ENCODE measurements at places on chromosomes 5 and 9. TPM values are rescaled to one million over a fixed set of nuclear protein-coding genes. Genes with fewer than 3 reads are reported as not detected.
A peak's percentile ranks its signal among the peaks of the same experiment; 100 is the strongest.

The CCL27 gene
- 0.86 TPM for total RNA-seq

The LHX2 gene
- total RNA-seq: 0.19 TPM

The BTNL3 gene
- not detected for total RNA-seq

The SLC34A1 gene
- 0.16 TPM for total RNA-seq

The FGF10 gene
- 3.8 TPM for total RNA-seq

The FOXD1 gene
- total RNA-seq: 0.28 TPM

The GRIN3A gene
- 0.35 TPM for total RNA-seq

The NMUR2 gene
- total RNA-seq: not detected

The FIBCD1 gene
- total RNA-seq: 0.23 TPM

GRCh38 chr9:114105236-114105635, 6.1 kb upstream of the KIF12 start:
- H3K36me3 ChIP-seq: peaks cover 4% of the 10 kb centered on the region
- DNase-seq: no peak
- peaks cover 63% of the 10 kb centered on the region for H3K27me3 ChIP-seq
- H3K27ac ChIP-seq: no peak overlapping the region
- H3K4me3 ChIP-seq: no peak overlapping the region

DNA sequence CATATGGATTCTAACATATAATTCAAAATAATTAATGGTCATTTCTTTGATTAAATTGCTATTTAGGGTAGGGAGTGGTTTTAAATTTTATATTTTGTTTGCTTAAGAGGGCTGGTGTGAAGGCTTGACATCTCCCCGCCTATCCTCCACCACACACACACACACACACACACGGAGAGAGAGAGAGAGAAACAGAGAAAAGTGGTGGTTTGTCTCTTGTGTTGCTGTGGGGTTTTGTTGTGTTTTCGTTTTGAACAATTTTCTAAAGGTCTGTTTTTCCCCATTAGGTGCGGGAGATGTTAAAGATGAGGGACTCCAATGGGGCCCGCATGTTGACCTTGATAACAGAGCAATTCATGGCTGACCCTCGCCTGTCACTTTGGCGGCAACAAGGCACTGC, 161.9 kb downstream of the ZSWIM6 start:
- H3K27me3 ChIP-seq: no peaks in the 10 kb centered on the region
- no peak overlapping the region for H3K27ac ChIP-seq
- H3K36me3 ChIP-seq: peaks cover 4% of the 10 kb centered on the region
- DNase-seq: no peak
- no peak overlapping the region for H3K4me3 ChIP-seq

GRCh38 chr9:129504404-129504803, 116.5 kb downstream of the C9orf50 start:
- H3K27me3 ChIP-seq: peaks cover 10% of the 10 kb centered on the region
- no peak overlapping the region for H3K4me3 ChIP-seq
- H3K36me3 ChIP-seq: no peaks in the 10 kb centered on the region
- H3K27ac ChIP-seq: no peak overlapping the region

GRCh38 chr5:172411484-172412072, 42.7 kb downstream of the SH3PXD2B start:
- peaks cover 10% of the 10 kb centered on the region for H3K36me3 ChIP-seq
- no peak for DNase-seq
- peaks cover 40% of the 10 kb centered on the region for H3K4me1 ChIP-seq
- peak overlapping the region; percentile 3 for H3K4me3 ChIP-seq
- H3K27ac ChIP-seq: peak overlapping the region; percentile 89

DNA sequence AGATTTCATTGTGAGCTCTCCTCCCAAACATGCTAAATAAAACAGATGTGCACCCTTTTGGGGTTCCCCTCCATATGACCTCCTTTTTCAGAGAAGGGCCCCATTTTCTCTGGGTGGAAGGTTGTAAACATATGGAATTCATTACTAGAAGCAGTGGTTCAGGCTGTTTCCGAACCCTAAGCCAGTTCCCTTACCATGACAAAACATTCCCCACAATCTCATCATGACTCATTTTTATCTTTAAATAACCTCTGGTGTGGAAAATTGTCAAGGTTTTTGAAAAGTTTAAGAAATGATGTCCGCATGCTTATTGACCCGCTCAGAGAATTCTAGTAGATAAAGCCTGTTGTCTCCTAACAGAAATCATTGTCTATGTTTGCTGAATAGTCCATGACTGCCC, 127.3 kb upstream of the PIK3R1 start:
- no peaks in the 10 kb centered on the region for H3K27me3 ChIP-seq
- H3K4me3 ChIP-seq: no peak overlapping the region
- no peak overlapping the region for H3K27ac ChIP-seq
- DNase-seq: no peak
- no peaks in the 10 kb centered on the region for H3K36me3 ChIP-seq
- H3K4me1 ChIP-seq: peaks cover 15% of the 10 kb centered on the region

- H3K4me3 ChIP-seq: no peak overlapping the region
- H3K4me1 ChIP-seq: peaks cover 1% of the 10 kb centered on the region
- H3K27ac ChIP-seq: no peak overlapping the region
- peaks cover under 1% of the 10 kb centered on the region for H3K36me3 ChIP-seq
- DNase-seq: no peak
These were observed 7.1 kb downstream of the WDR36 start for GRCh38 chr5:111099058-111099778.

DNA sequence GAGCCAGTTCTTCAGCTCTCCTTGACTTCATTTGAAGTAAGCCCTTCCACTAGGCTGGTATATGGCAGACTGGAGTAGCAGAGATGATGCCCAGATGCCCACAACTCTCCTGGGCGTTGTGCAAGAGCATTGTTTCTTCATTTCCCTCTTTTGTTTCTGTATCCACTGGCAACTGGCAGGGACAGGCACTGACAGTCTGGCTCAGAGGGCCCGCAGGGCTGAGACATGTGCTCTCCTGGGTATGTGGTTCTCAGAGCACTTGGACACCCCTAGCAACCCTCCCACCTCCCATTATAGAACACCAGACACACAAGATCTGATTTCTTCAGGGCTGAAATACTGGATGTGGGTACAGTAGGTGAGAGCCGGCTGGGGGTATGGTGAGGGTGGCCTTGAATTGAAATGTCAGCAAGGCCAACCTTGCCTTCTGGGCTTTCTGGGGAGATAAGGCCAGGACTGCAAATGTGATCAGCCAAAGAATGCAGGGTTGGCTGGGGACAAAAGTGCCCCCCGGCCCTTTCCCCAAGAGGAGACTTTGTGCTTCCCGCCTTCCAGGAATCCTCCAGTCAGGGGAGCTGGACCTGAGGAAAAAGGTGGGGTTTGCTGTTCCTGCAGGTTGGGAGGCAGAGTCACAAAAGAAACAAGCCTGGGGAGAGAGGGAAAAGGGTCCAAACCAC, 28.6 kb upstream of the CTNNA1 start:
- no peak overlapping the region for H3K4me3 ChIP-seq
- H3K27me3 ChIP-seq: no peaks in the 10 kb centered on the region
- DNase-seq: no peak
- H3K27ac ChIP-seq: no peak overlapping the region

DNA sequence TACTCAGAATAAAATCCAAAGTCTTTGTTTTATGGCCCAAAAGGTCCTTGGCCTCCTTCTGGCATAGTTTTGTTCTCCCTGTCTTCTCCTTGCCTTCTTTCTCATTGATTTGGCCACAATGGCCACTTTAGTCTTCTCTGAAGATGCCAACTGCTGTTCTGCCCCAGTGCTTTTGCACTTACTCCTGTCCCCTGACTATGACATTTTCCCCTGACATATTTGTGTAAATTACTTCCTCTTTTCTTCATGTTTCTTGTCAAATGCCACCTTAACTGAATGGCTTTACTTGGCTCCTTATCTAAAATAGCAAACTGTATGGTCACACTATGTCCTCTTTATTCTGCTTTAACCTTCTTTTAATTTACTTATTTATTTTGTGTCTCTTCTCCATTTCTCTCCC, 484.7 kb upstream of the ARRDC3 start:
- no peak overlapping the region for H3K4me3 ChIP-seq
- peaks cover 21% of the 10 kb centered on the region for H3K4me1 ChIP-seq
- no peaks in the 10 kb centered on the region for H3K36me3 ChIP-seq

DNA sequence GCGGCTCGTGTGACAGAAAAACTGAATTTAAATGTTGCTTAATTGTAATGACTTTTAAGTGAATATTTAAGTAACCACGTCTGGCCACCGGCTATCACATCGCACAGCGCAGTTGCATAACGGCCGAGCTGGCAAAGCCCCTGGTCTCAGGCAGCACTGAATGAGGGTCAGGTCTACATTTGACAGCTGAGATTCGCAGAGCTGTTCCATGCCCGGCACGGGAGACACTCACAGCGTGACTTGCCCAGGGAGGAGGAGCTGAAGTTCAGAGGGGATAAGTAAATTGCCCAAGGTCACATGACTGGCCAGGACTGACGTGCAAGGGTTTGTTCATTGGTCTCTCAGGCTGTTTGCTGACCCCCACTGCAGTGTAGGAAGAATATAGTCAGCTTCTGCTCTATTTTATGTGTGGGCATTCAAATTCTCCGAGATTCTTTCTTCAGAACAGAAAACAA, 17.4 kb upstream of the COL5A1 start:
- H3K36me3 ChIP-seq: no peaks in the 10 kb centered on the region
- H3K4me3 ChIP-seq: no peak overlapping the region
- no peaks in the 10 kb centered on the region for H3K27me3 ChIP-seq
- DNase-seq: no peak

GRCh38 chr9:73148447-73148937, 3.2 kb upstream of the ANXA1 start:
- H3K36me3 ChIP-seq: no peaks in the 10 kb centered on the region
- DNase-seq: no peak
- H3K27ac ChIP-seq: no peak overlapping the region
- H3K27me3 ChIP-seq: no peaks in the 10 kb centered on the region
- peaks cover 45% of the 10 kb centered on the region for H3K4me1 ChIP-seq

DNA sequence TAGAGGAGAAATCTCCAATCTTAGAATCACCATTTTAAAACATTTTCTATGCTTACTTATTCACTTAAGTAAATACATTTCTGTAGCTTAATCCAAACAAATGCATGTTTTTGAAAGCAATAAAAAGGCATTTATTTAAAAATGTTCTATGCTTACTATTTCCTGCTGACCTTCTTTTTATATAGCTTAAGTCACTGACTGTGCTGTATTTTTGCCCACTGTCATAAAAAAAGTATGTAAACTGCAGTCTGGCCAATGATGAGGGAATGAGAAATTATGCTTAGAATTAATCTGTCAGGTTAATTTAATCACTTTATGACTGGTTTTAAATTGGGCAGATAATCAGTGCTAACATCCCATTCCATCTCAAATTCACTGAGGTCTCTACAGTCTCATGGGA, 20.1 kb downstream of the NUDT12 start:
- DNase-seq: no peak
- peaks cover 7% of the 10 kb centered on the region for H3K4me1 ChIP-seq
- H3K36me3 ChIP-seq: no peaks in the 10 kb centered on the region
- no peak overlapping the region for H3K27ac ChIP-seq
- no peak overlapping the region for H3K4me3 ChIP-seq

DNA sequence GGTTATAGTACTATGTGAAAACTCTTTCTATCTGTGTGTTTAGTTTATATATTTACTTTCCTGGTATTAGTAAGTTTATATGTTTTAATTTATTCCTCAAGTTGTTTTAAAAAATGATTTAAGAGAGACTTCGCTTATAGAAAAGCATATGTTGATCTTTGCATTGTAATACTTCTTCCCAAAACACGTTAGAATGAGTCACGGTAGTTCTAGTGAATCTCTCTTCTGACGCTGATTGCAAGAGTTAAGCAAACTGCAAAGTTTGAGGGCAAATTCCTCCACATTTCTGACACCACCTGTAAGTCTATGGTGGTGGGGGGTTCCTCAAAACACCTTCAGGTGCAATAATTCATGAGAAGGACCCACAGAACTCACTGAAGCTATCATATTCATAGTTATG, 327.2 kb downstream of the GLIS3 start:
- no peak overlapping the region for H3K4me3 ChIP-seq
- H3K27ac ChIP-seq: no peak overlapping the region
- no peaks in the 10 kb centered on the region for H3K36me3 ChIP-seq
- peaks cover 7% of the 10 kb centered on the region for H3K4me1 ChIP-seq
- no peak for DNase-seq
- no peaks in the 10 kb centered on the region for H3K27me3 ChIP-seq

DNA sequence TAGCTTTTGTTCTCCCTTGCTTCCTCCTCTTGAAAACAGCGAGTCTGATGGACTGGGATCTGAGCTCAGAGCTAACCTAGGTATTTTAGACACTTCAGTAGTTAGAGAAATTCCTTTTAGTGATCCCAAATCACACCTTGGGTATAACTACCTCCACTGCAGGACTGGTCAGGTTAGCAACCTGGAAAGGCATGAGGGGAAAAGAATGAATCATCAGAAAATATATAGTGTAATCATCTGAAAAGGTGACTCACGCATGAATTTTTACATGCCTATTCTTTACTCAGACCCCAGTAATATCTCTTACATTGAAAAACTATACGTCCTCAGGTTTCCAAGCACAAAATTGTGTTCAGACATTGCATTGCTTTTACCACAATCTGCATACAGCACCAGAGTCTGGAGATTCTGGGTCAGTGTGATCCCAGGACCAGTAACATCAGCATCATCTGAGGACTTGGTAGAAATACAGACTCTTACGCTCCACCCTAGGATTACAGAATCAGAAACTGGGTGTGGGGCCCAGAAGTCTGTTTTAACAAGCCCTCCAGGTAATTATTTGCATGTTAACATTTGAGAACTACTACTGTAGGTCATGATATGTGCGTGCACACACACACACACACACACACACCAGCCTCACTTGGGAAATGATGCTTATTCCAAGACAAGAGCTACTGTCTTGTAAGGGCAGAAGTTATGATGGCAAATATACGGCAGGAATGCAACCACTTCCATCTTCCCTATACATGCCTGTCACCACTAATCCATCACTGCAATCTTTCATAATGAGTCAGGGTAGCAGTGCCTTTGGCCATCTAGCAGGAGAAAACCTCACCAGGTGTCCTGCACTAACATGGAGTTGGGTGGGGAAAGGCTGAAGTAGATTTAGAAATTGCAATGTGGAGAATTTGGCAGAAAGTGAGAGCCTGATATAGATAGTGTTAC, 271.6 kb upstream of the MAP3K1 start:
- no peaks in the 10 kb centered on the region for H3K36me3 ChIP-seq
- H3K4me1 ChIP-seq: peaks cover 22% of the 10 kb centered on the region
- DNase-seq: no peak
- no peak overlapping the region for H3K4me3 ChIP-seq

GRCh38 chr5:142360051-142360498, 35.3 kb upstream of the SPRY4 start:
- H3K4me1 ChIP-seq: peaks cover 69% of the 10 kb centered on the region
- no peaks in the 10 kb centered on the region for H3K27me3 ChIP-seq
- no peak for DNase-seq
- no peak overlapping the region for H3K27ac ChIP-seq
- H3K36me3 ChIP-seq: no peaks in the 10 kb centered on the region
- H3K4me3 ChIP-seq: peak overlapping the region; percentile 33

DNA sequence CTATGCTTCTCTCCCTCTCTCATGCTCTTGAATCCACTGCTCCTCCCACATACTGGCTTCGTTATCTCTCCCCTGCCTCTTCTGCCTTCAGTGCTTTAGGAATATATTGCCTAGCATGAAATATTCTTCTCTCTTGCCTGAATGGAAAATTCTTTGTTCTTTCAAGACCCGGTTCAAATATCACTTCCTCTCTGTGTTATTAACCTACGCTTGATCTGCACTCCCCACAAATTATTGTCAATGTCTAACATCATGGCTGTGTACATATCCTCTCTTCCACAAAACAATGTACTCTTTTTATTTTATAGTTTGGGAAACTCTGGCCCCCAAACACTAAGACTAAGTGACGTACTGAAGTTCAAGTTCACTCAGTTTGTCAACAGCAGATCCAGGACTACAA, 211.0 kb downstream of the SEC61B start:
- no peaks in the 10 kb centered on the region for H3K36me3 ChIP-seq
- DNase-seq: no peak
- peaks cover 14% of the 10 kb centered on the region for H3K4me1 ChIP-seq

GRCh38 chr5:123865641-123866040, 353.7 kb downstream of the CSNK1G3 start:
- H3K4me3 ChIP-seq: no peak overlapping the region
- H3K4me1 ChIP-seq: peaks cover 12% of the 10 kb centered on the region
- H3K27ac ChIP-seq: no peak overlapping the region
- no peaks in the 10 kb centered on the region for H3K36me3 ChIP-seq

Measured in neural crest cell (in vitro differentiated cells).